ENCODE measurements at places on chromosomes 7 and 10.

DNA sequence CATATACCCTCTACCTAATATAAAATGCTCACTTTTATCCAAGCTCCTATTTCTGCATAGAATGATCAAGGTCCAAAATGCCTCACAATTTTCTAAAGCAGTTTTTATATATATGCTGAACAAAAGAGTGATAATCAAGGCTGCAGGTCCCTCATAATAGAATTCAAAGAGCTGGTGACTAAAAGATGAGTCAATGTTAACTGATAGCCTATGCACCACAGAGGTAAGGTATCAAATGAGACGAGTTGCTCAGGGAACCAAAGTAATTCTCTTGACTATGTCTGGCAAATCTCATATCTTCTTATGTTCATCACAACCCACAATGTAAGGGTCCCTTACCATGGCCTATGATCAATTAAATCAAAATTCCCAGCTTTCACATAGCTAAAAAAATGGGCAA is 15.2 kb downstream of the PDZD8 start:
- DNase-seq = no peak

GRCh38 chr10:28897617-28898464 is 220.5 kb downstream of the BAMBI start:
- no peak for DNase-seq

GRCh38 chr10:88288320-88289059 is 294.6 kb downstream of the RNLS start:
- DNase-seq = no peak

GRCh38 chr10:89348481-89348880 is 20.7 kb downstream of the IFIT3 start:
- no peak for DNase-seq

GRCh38 chr7:135160858-135161653 is 9.5 kb downstream of the CYREN start:
- no peak for DNase-seq

- DNase-seq = no peak
These were observed 18.2 kb downstream of the MYOF start for GRCh38 chr10:93463723-93464476.

DNA sequence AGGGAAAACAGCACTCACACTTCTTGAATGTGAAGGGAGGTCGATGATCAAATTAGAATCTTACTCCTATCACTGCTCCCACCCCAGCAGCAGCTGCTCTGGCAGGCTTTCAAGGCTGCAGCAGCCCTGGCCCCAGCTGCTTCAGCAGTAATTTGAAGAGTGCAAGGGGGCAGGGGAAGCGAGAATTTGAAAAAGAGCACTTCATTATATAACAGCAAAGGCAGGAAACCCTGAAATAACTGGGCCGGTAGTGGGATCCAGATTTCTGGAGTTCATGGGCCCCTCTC is 44.9 kb downstream of the MYPN start:
- DNase-seq = no peak
